Cardiac muscle cell (in vitro differentiated cells and primary cell): ENCODE measurements at places on chromosomes 7 and 10.

DNA sequence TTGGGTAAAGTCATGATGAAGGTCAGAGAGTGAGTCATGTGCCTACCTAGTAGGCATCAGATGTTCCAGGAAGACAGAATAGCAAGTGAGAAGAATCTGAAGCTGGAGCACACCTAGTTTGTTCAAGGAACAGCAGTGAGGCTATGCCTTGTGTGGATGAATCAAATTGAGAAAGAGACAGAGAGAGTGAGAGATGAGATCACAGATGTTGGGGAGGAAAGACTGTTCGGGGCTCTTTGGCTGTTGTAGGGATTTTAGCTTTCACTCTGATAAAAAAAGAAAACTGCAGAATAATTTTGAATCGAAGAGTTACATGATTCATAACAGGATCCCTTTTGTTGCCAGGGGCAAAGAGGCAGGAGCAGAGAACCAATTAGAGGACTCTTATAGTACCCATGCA lies 6.3 kb downstream of the LIPF start:
- no peak for DNase-seq

GRCh38 chr7:141389140-141389796 lies 161.9 kb upstream of the AGK start:
- DNase-seq, result no peak

DNA sequence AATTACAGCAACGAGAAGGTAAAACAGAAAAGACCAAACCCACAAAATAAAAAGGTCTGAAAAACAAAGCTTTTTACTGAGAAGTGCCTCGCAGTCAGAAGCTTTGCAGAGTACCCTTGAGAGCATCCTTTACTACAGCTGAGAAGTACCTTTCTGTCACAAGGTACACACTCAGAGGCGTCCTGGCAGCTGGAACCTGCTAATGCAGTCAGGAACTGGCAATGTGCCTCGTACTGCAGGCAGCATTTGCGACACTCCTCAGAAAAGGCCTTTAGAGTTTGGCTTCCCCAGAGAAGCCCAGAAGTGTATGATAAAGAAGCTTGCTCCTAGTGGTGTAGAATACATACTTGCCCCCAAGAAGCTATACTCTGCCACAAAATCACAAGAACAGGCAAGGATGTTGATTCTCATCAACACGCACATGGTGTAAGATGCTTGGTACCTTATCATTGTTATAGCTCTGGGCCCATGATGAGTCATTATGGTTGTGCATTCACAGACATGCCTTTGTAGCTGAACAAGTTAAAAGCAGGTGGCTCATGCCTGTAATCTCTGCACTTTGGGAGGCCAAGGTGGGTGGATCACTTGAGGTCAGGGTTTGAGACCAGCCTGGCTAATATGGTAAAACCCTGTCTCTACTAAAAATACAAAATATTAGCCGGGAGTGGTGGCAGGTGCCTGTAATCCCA lies 2.0 kb upstream of the GTPBP4 start:
- DNase-seq, result no peak

- peak; percentile 55 for DNase-seq
These were observed 553 bp downstream of the VDAC2 start for GRCh38 chr10:75211007-75211691.

- no peak for DNase-seq
These were observed 31.9 kb downstream of the XRCC2 start for GRCh38 chr7:152643979-152644559.
